Mesothelial cell of epicardium (in vitro differentiated cells): ENCODE measurements at places on chromosomes 11 and 22.

GRCh38 chr22:48941903-48942575, 885.6 kb downstream of the BRD1 start:
- no peaks in the 10 kb centered on the region for H3K36me3 ChIP-seq
- no peak for DNase-seq
- H3K27me3 ChIP-seq, result peaks cover 12% of the 10 kb centered on the region
- no peak overlapping the region for H3K4me3 ChIP-seq

GRCh38 chr11:120518356-120518755, 6.8 kb downstream of the GRIK4 start:
- H3K27me3 ChIP-seq, result peaks cover 49% of the 10 kb centered on the region
- DNase-seq, result no peak
- H3K27ac ChIP-seq, result no peak overlapping the region
- peaks cover 18% of the 10 kb centered on the region for H3K4me1 ChIP-seq
- no peaks in the 10 kb centered on the region for H3K36me3 ChIP-seq

DNA sequence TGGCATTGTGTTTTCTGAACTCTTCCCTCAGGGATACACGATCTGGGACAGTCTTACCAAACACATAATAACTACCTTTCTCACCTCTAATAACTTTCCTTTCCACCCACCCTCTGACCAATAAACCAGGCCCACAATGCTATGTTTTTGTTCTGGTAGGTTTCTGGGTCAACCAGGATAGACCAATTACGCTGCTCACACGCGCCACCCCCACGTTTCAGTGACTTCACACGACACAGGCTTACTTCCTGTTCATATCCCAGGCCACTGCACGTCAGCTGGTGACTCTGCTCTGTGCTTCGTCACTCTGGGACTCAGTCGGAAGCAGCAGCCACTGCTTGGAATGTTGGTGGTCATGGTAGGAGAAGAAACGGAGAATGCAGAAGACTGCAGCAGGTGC, 2.5 kb downstream of the KRTAP5-4 start:
- H3K4me1 ChIP-seq, result peaks cover 7% of the 10 kb centered on the region
- DNase-seq, result no peak
- H3K4me3 ChIP-seq, result no peak overlapping the region
- no peaks in the 10 kb centered on the region for H3K36me3 ChIP-seq
- H3K27me3 ChIP-seq, result peaks cover 38% of the 10 kb centered on the region

DNA sequence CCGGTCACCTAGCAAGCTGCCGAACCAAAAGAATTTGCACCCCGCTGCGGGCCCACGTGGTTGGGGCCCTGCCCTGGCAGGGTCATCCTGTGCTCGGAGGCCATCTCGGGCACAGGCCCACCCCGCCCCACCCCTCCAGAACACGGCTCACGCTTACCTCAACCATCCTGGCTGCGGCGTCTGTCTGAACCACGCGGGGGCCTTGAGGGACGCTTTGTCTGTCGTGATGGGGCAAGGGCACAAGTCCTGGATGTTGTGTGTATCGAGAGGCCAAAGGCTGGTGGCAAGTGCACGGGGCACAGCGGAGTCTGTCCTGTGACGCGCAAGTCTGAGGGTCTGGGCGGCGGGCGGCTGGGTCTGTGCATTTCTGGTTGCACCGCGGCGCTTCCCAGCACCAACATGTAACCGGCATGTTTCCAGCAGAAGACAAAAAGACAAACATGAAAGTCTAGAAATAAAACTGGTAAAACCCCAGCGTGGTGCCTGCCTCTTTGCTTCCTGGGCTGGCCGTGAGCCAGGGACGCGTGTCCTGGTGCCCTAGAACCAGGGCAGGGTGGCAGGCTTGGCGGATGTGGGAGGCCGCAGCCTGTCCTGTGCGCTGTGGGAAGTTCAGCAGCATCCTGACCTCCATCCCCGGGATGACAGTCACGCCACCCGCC, 13.2 kb downstream of the CCND1 start:
- H3K4me1 ChIP-seq, result peaks cover 24% of the 10 kb centered on the region
- no peak overlapping the region for H3K4me3 ChIP-seq

GRCh38 chr11:113023228-113023627, 62.0 kb downstream of the NCAM1 start:
- no peak for DNase-seq

- no peak overlapping the region for H3K4me3 ChIP-seq
- H3K27ac ChIP-seq, result no peak overlapping the region
- no peaks in the 10 kb centered on the region for H3K36me3 ChIP-seq
- no peaks in the 10 kb centered on the region for H3K27me3 ChIP-seq
- no peak for DNase-seq
- H3K4me1 ChIP-seq, result peaks cover 6% of the 10 kb centered on the region
These were observed 51.2 kb upstream of the PRR5 start for GRCh38 chr22:44650806-44651205.

DNA sequence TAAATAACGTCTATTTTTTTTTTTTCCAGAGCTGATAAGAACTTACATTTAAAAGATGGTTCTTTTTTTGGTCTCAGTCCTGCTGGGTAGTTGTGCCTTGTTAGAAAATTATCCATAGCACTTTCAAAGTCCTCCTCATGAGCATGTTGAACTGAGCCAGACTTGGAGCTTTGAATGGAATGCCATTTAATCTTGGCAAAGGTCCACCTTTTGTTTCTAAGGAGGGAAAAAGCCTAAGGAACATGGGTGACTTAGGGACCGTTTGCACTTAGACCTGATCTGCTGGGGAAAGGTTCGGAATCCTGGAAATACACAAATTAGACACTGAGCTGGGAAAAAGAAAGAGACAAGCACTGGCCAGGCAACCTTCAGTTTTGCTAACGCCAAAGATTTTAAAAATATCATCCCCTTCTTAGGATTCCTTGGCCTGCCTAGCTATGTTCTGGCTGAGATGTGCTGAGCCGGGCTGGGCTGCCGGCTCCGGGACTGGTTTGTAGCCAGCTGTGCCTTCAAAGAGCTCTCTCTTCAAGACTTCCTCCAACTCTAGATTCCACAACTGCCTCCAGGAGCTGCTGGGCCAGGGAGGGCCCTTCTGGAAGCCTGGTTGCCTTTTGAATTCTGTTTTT, 67.4 kb downstream of the ENDOD1 start:
- H3K27ac ChIP-seq, result peak overlapping the region; percentile 28
- DNase-seq, result no peak
- no peak overlapping the region for H3K4me3 ChIP-seq
- H3K4me1 ChIP-seq, result peaks cover 30% of the 10 kb centered on the region
- H3K27me3 ChIP-seq, result no peaks in the 10 kb centered on the region

GRCh38 chr11:85724748-85725465, 38.9 kb upstream of the CCDC89 start:
- no peak for DNase-seq
- no peak overlapping the region for H3K4me3 ChIP-seq
- H3K27ac ChIP-seq, result no peak overlapping the region

- H3K4me3 ChIP-seq, result no peak overlapping the region
- no peak for DNase-seq
- no peaks in the 10 kb centered on the region for H3K36me3 ChIP-seq
These were observed 129.2 kb downstream of the CTTN start for GRCh38 chr11:70527429-70528045.

DNA sequence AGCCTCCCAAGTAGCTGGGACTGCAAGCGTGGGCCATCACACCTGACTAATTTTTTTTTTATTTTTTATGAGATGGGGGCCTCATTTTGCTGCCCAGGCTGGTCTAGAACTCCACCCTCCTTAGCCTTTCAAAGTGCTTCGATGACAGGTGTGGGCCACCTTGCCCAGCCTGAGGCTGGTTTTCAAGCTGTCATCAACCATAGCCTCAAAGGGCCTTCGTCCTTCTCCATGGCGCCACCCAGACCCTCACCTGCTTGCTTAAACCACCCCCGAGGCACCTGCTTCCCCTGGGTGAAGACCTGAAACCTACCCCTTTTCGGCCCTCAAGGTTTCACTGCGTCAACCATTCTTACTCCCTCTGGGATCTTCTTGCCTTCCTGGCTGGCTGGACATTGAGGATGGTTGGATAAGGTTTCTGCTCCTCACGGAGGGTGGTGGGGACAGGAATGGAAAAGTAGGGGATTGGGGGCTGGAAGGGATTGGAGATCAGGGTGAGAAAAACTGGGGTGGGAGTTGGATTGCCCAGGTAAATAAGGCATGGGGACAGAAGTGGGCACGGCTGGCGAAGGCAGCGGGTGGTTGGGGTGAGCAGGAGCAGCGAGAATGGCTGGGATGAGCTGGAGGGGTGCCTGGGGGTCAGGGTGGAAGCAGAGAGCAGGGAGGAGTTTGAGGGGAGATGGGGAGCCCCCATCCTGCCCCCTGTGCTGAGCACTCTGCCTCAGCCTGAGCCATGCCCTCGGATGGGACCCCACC, 2.8 kb upstream of the ACR start:
- peaks cover 61% of the 10 kb centered on the region for H3K27me3 ChIP-seq
- no peak overlapping the region for H3K4me3 ChIP-seq
- no peak overlapping the region for H3K27ac ChIP-seq
- H3K36me3 ChIP-seq, result no peaks in the 10 kb centered on the region
- no peak for DNase-seq
- peaks cover 7% of the 10 kb centered on the region for H3K4me1 ChIP-seq

- H3K4me1 ChIP-seq, result no peaks in the 10 kb centered on the region
- H3K4me3 ChIP-seq, result no peak overlapping the region
- H3K27ac ChIP-seq, result no peak overlapping the region
- peaks cover 2% of the 10 kb centered on the region for H3K27me3 ChIP-seq
These were observed 27.7 kb upstream of the MUC5B start for GRCh38 chr11:1194977-1195681.

DNA sequence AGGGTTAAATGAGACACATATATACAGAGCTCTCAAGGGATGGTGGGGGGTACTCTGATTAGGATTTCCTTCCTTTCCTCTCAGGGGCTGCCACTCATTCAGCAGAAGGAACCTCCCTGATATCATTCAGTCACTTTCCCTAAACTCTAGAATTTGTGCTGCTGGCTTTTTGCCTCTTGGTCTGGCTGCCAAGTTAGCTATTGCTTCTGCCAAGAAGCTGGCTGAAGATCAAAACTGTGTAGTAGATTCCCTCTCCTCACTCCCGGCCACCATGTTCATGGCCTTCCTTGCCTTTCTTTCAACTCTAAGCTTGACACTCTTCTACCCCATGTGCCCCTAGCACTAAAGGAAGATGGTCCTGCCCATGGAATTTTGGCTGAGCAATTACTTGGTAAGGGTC, 18.7 kb downstream of the SLC6A5 start:
- H3K27me3 ChIP-seq, result peaks cover 75% of the 10 kb centered on the region
- no peak overlapping the region for H3K27ac ChIP-seq
- no peaks in the 10 kb centered on the region for H3K36me3 ChIP-seq
- H3K4me1 ChIP-seq, result no peaks in the 10 kb centered on the region

- peaks cover 3% of the 10 kb centered on the region for H3K27me3 ChIP-seq
- H3K36me3 ChIP-seq, result no peaks in the 10 kb centered on the region
- H3K4me1 ChIP-seq, result peaks cover 24% of the 10 kb centered on the region
- no peak for DNase-seq
- H3K27ac ChIP-seq, result no peak overlapping the region
These were observed 183.2 kb upstream of the NECTIN1 start for GRCh38 chr11:119912229-119912628.

- H3K36me3 ChIP-seq, result no peaks in the 10 kb centered on the region
- no peak for DNase-seq
- peaks cover 8% of the 10 kb centered on the region for H3K4me1 ChIP-seq
- H3K27me3 ChIP-seq, result no peaks in the 10 kb centered on the region
These were observed 62.2 kb downstream of the FAM181B start for GRCh38 chr11:82671451-82671850.

DNA sequence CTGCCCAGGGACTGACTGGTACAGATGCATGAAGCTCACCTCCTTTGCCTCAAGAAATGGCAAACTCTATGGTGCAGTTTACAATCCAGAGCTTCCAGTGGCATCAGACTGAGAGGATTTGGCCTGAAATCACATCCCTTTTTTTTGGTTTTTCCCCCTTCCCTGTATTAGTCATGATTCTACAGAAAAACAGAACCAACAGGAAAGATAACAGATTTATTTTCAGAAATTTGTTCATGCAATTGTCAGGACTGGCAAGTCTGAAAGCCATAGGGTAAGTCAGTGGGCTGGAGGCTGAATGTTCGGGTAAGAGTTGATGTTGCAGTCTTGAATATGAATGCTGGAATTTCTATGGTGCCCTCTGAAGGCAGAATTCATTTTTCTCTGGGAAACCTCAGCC, 12.0 kb upstream of the ZDHHC13 start:
- no peak overlapping the region for H3K27ac ChIP-seq
- DNase-seq, result no peak
- H3K4me3 ChIP-seq, result no peak overlapping the region
- H3K36me3 ChIP-seq, result no peaks in the 10 kb centered on the region
- H3K27me3 ChIP-seq, result peaks cover 18% of the 10 kb centered on the region

DNA sequence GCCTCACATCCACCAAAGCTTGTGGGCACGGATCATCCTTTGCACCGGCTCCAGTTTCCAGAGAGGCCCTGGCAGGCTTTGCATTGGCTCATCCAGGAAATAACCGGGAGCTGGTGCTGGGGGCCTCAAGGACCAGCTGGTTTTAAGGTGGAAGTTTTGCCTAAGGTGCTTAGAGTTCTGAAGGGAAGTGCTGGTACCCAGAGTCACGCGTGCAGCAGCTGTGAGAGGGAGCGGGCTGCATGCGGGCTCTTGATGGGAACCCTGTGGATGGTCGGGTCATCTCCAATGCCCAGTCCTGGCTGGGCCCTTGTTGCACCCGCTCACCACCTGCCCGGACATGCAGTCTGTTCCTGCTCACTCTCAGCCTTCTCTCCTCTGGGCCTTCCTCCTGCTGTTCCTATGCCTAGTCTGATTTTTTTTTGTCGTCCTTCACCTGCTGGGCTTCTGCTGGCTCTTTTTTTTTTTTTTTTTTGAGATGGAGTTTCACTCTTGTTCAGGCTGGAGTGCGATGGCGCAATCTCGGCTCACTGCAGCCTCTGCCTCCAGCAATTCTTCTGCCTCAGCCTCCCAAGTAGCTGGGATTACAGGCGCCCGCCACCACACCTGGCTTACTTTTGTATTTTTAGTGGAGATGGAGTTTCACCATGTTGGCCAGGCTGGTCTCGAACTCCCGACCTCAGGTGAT, 24.0 kb upstream of the PRR5 start:
- no peak overlapping the region for H3K4me3 ChIP-seq
- no peak overlapping the region for H3K27ac ChIP-seq
- H3K27me3 ChIP-seq, result no peaks in the 10 kb centered on the region
- no peak for DNase-seq

DNA sequence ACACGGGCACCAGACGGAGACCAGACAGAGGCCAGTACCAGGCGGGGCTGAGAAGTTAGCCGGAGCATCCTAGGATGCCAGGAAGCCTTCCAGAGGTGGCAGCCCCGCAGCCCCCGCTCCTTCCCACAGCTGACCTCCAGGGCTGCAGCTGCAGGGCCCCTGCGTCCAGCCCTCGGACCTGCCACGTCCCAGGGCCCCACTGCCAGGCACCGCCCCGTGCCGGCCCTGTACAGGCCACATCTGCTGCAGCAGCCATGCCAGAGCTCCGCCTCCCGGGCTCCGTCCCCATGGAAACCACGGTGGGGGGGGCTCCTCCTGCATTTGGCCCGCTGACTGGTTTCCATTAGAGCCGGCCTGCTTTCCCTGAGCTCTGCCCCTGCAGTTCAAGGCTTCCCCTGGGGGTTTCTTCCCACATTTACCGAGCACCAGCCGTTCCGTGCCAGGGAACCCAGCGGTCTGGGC, 62.5 kb upstream of the PPARA start:
- no peaks in the 10 kb centered on the region for H3K36me3 ChIP-seq
- no peaks in the 10 kb centered on the region for H3K4me1 ChIP-seq
- no peaks in the 10 kb centered on the region for H3K27me3 ChIP-seq
- H3K27ac ChIP-seq, result no peak overlapping the region
- DNase-seq, result no peak
- no peak overlapping the region for H3K4me3 ChIP-seq

GRCh38 chr11:109972181-109972715, 120.9 kb upstream of the ZC3H12C start:
- H3K27ac ChIP-seq, result no peak overlapping the region
- H3K36me3 ChIP-seq, result peaks cover under 1% of the 10 kb centered on the region
- H3K4me1 ChIP-seq, result peaks cover 16% of the 10 kb centered on the region
- no peak for DNase-seq

- H3K27me3 ChIP-seq, result no peaks in the 10 kb centered on the region
- H3K27ac ChIP-seq, result peak overlapping the region; percentile 57
These were observed 8.5 kb downstream of the SERHL2 start for GRCh38 chr22:42562279-42562678.
